Fibroblast of the conjunctiva (primary cell): ENCODE measurements at places on chromosomes 2 and 18.

DNA sequence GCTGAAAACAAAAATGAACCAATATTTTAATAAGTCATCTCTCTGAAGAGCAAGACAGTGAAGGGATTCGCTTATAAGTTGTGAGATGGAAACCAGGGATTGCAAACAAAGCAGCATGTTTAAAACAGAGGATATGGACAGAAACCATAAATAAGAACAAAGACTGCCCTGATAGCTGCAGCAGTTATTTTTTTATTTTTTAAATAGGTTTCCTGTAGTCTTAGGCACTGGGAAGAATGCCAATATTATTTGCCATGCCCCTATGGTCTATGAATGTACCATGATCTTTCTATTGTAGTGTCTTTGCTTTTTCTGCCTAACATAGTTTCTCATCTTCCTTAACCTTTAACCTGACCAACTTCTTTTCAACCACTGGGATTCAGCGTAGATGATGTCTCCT, 1334.0 kb upstream of the NRXN1 start:
- no peak for DNase-seq

DNA sequence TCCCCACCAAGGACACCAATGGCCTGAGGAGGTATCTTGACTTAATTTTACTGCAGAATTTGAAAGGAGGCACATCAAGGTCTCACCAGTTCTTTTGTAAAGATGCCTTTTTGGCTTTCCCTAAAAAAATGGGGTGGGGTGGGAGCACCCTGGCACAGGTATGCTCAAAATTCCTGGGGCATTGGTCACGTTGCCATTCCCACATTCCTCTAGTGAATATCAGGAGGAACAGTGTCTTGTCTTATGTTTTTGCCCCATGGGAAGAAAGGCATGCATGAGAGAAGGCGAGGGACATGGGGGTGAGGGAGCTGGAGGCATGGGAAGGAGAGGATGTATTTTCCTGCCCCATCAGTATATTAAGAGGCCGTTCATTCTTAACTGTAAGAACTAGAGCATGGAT, 275.3 kb downstream of the CMPK2 start:
- no peak for DNase-seq

DNA sequence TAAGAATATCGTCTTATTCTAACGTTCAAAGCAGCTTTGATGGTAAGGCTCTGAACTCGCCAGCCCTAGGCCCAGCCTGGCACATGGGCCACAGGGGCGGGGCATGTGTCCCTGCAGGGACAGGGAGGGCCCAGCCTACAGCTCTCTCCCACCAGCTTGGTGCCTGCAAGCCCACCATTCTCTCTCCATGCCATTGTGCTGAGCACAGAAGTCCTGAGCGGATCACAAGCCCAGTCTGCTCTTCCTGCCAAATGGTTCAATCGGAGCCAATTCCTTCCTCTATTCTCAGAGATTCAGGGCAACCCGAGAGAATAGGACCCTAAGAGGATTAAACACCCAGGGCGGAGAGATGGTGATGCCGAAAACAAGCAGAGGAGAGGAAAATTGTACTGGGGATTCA, 50.3 kb upstream of the APCDD1 start:
- DNase-seq, result no peak

DNA sequence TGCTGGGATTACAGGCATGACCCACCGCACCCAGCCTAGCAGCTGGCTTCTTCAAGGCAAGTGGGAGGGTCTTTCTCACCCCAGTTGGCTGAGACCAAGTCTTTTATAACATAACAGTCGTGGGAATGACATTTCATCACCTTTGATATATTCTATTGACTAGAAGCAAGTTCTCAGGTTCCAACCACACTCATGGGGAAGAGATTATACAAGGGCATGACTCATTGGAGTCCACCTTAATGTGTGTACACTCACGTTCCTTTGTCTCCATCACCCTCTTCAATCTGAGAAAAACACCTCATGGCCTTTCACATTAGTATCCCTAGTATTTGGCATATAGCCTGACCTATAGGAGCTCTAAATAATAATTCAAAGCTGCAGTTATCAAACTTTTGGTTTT, 2.8 kb upstream of the BBS5 start:
- no peak for DNase-seq

DNA sequence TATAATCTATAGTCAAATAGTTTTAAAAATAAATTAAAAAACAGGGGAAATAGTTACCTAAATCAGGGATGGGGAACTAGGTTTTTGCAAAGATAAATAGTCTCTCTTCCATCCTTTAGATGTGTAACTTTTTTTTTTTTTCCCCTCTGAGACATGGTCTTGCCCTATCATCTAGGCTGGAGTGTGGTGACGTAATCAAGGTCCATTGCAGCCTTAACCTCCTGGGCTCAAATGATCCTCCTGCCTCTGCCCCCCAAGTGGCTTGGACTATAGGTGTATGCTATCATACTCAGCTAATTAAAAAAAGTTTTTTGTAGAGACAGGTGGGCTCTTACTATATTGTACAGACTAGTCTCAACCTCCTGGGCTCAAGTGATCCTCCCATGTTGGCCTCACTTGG, 316.5 kb downstream of the CCDC85A start:
- no peak for DNase-seq

DNA sequence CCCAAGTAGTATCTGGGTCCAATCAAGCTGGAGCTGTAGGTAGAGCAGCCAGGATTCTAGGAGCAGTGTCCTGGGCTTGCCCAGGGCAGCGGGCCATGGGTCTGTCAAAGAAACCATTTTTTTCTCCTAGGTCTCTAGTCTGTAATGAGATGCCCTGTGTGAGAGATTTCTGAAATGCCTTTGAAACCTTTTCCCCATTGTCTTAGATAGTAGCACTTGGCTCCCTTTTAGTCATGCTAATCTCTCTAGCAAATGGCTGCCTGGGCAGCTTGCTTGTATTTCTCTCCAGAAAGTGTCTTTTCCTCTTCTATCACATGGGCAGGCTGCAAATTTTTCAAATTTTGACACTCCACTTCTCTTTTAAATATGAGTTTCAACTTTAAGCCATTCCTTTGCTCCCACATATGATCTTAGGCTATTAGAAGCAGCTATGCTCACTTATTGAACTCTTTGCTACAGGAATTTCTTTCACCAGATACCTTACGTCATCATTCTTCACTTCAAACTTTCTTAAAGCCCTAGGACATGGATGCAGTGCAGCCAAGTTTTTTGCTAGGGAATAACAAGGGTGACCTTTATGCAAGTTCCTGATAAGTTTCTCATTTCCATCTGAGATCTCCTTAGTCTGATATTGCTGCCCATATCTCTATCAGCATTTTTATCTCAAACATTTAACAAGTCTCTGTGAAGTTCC, 890.2 kb upstream of the VRK2 start:
- DNase-seq, result no peak
